ENCODE measurements at places on chromosomes 1 and 21. TPM values are rescaled to one million over a fixed set of nuclear protein-coding genes. Genes with fewer than 3 reads are reported as not detected.

LCE3D gene
- total RNA-seq = not detected

RAB3B gene
- not detected for total RNA-seq

- DNase-seq = no peak
These were observed 129.2 kb downstream of the PTPN14 start for GRCh38 chr1:214422137-214422671.

- DNase-seq = no peak
These were observed 1.5 kb downstream of the CSDE1 start for GRCh38 chr1:114756009-114756892.

- no peak for DNase-seq
These were observed 56.1 kb downstream of the HIVEP3 start for GRCh38 chr1:41862384-41863221.

GRCh38 chr1:4856396-4856795 is 202.0 kb downstream of the AJAP1 start:
- no peak for DNase-seq
